ENCODE measurements at places on chromosomes 5 and 9. TPM values are rescaled to one million over a fixed set of nuclear protein-coding genes. Genes with fewer than 3 reads are reported as not detected.

The CLPTM1L gene
- total RNA-seq: 286 TPM

The DNAI1 gene
- total RNA-seq: not detected

GRCh38 chr9:3827175-3827574 lies 301.4 kb upstream of the RFX3 start:
- no peak for DNase-seq

- DNase-seq: no peak
Measured at GRCh38 chr5:119402555-119402954, 46.7 kb downstream of the TNFAIP8 start.

DNA sequence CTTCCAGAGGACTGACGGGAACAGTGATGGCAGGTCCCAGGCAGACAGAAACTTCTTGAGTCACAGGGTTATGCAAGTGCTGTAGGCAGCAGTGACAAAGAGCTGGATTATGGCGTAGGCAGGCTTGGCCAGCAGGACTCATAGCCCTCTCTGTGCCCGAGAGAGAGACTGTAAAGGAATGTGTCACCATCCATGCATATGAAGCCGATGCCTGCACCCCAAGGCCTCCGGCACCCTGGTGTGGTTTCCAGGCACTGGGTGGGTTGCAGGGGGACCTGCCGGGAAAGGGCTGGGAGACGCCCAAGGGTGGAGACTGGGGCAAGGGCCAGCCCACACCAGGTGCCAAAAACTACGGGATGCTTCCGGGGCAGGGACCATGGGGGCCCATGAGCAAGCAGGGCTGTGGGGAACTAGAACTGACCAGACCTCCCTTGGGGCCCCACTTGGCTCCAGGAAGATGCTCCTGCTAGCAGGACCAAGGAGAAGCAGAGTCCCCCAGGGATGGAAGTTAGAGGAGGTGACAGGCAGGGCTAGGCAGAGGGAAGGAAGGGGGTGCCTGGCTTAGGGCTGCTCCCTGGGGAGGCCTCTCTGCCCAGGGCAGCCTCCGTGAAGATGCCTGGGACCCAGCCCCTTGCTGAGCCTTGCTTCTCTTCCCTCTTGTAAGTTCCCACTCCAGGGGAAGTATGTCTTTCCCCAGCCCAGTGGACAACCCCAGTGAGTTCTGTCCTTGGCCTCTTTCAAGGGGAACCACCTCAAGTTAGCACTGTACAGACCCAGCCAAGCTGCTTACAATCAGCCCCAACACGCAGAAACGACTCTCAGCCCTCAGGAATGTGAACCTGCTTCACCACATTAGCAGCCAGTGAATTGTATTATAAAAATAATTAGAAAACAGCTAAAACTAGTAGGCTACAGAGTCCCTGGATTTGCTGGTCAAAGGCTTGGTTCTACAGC lies 10.5 kb upstream of the IPPK start:
- no peak for DNase-seq

DNA sequence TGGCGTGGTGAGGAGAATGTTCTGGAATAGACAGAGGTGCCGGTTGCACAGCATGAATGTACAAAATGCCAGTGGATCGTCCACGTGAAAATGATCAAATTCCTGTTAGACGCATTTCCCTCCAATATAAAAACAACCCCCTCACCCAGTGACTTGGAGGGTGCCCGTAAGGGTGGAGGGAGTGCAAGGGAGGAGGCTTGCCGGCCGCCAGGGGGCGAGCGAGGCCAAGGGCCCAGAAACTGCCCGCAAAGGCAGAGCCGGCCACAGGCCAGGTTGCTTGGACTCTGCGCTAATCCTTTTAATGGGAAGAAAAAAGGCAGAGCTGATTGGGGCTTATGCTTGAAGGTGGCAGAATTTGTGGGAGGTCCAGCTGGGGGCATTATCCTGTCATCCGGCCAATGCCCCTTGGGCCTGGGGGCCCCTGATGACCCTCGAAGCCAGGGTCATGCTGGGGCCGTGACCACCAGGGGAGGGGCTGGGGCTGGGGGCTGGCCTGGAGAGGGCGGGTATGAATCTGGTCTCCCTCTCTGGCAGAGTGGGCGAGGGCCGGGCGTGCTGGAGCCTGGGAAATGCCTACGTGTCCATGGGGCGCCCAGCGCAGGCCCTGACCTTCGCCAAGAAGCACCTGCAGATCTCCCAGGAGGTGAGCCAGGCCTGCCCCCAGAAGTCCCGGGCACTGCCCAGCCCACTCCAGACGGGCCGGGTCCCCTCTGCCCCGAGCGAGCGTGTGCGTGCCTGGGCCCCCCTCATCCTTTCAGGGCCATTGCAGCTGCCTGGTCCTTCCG lies 12.0 kb downstream of the GPSM1 start:
- DNase-seq: peak; percentile 26

Data from Caki2 (cell line).